AG04450 (cell line): ENCODE measurements at places on chromosomes 2 and 18. TPM values are rescaled to one million over a fixed set of nuclear protein-coding genes. Genes with fewer than 3 reads are reported as not detected.

GRCh38 chr18:7618891-7619442 lies 51.9 kb downstream of the PTPRM start:
- no peak for DNase-seq

- DNase-seq: no peak
Observed at GRCh38 chr2:11602563-11603204, 67.3 kb downstream of the NTSR2 start.

GRCh38 chr2:220847006-220847405 lies 725.1 kb downstream of the EPHA4 start:
- DNase-seq: no peak

DNA sequence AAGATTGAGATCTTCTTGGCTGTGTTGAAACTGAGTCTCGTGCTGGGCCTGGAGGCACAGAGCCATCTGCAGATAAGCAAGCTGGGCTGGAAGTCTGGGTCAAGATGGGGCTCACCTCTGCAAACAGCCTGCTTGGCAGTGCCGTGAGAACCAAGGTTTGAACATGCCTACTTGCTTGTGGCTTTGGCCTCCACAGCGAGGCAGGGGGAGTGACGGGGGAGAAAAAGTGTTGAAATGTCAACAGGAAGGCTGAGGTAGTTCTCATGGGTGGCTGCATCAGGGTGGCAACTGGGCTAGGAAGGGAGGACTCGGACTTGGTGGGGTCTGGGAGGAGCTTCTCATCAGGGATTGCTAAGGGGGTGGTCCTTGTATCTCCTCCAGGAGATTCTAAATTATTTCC lies 99.7 kb downstream of the THNSL2 start:
- no peak for DNase-seq

DNA sequence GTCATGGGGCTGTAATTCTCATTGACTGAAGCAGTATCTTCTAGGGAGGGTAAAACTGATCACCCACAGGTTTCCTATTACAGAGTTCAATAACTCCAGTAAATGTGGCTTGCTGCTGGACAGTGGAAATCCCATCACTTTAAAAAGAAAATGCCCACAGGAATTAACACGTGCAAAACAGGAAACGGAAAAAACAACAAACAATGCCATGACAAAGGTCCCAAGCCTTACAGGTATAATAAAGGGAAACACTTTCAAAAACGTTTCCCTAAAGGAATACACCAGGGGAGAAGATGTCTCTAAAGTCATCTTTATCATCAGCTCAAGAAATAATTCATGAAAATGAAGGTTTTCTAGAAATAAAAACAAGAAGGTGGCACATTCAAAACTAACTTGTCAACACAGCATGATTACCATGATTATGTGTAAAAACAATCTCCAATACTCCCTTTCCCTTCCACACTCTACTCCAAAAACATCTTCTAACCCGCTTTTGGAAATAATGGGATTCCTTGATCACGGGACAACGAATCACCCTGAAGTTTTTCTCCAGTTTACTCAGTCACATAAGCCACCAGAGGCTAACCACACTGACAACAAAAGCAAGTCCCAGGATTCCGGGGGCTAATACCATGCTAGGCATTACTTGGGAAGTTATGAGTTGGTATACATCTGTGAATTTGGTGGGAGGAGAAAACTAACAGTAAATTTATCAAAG lies 167.9 kb downstream of the TCF4 start:
- no peak for DNase-seq

- no peak for DNase-seq
Observed at GRCh38 chr2:3637692-3638455, 20.1 kb upstream of the ALLC start.

DNA sequence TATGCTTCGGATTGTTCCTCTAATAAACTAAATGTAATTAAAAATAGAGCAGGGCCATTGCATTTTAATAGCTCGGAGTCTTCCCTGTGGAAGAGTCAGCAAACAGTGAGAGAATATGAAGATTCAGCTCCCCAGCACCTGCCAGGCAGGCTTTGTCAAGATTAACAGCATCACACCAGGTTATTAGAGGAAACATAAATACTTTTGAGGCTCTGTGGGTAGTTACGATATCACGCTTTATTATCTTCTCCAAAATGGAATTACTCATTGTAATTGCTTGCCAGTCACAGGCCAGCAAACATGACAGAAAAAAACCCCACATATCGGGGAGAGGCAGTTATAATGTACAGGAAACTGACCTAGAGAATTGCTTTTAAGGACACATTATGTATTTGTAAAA lies 303.9 kb downstream of the CPS1 start:
- no peak for DNase-seq

DNA sequence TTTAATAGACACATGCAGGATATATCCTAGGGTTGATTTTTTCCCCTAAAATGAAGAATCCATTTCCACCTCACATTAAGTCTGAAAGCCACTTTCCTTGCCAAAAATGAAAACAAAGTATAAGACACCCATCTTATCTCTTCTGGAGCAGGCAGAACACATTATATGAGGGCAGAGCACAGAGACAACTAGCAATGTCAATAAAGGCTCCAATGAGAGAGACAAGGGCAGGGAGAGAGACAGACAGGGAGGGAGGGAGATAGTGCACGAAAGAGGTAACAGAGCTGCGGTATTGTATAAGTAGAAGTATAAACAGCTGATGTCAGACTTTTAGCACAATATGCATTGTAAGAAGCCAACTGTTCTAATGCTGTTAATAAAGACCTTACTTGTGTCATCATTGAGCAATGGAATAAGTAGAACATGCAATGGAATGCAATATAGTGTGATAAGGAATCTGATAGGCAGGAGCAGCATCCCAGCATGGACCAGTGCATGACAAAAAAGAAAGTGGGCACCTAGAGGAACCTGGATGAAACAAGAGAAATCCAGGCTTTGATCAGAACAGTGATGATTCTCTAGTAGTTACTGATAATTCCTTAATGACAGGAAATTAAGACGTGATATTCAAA lies 150.6 kb upstream of the TCF4 start:
- DNase-seq: no peak

DNA sequence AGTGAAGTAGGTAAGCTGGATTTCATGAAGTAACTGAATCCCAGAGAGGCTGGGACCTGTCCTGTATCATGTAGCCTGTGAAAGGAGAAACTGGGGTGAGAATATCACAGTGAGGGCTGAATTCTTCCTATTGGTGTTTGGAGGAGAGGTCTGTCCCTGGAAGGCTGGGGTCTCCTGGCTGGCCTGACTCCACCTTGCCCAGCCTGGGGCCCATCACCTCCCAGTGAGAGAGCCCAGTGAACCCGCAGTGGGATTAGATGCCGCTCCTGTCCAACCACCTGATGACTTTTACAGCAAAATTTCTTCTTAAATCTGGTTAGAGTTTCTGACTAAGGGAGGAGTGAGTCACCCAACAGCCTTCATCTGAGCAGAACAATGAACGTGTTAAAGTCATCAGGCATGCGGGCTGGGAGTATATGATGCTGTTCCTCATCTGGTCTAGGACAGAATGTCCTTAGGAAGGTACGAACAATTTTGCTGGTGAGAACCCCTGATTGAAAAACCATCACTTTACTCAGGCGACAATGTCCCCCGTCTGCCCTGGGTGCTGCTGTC lies 152.9 kb downstream of the LPIN1 start:
- no peak for DNase-seq

GRCh38 chr18:24103320-24104021 lies 35.4 kb upstream of the CABYR start:
- DNase-seq: no peak

- no peak for DNase-seq
Observed at GRCh38 chr2:219446101-219446504, 11.5 kb downstream of the SPEG start.

GRCh38 chr18:42338683-42339082 lies 383.6 kb downstream of the PIK3C3 start:
- no peak for DNase-seq

- DNase-seq: no peak
Observed at GRCh38 chr2:105674859-105675541, 69.7 kb upstream of the NCK2 start.

- DNase-seq: no peak
Observed at GRCh38 chr2:37323781-37324535, 675 bp downstream of the PRKD3 start.

DNA sequence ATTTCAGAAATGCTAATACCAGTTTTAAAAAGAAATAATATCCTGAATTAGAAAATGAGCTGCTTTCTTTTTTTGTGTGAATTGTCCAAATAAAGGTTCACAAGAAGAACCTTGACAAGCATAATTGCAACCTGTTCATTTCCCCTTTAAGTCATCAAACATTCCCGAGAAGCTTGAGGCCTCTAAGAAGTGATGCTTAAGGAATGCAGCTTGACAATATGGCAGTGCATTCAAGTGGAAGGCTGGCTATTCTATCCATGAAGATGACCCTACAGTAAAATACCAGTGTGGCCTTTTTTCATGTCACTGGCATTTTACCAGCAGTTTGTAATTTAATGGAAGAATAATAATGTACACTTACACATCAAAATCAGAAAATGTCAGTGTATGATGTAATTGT lies 216.7 kb downstream of the CTNNA2 start:
- DNase-seq: no peak

GRCh38 chr2:205721057-205721449 lies 38.8 kb downstream of the NRP2 start:
- no peak for DNase-seq

DNA sequence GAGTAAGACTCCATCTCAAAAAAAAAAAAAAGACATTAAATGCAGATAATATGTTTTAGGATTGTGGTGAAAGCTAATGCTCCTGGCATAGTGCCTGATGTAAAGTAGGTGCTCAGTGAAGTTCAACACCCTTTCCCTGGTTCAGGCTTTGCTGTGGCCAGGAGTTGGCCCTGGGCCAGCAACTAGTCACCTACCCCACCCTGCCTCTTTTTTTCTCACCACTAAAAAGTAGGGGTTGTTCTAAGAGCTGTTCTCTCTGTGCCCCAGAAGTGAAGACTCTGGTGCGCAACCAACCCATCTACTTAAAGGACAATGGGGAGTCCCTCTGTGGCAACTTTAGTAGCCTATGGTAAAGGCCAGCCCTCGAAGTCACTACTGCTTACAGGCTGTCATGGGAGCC lies 75.9 kb downstream of the DNMT3A start:
- no peak for DNase-seq

DNA sequence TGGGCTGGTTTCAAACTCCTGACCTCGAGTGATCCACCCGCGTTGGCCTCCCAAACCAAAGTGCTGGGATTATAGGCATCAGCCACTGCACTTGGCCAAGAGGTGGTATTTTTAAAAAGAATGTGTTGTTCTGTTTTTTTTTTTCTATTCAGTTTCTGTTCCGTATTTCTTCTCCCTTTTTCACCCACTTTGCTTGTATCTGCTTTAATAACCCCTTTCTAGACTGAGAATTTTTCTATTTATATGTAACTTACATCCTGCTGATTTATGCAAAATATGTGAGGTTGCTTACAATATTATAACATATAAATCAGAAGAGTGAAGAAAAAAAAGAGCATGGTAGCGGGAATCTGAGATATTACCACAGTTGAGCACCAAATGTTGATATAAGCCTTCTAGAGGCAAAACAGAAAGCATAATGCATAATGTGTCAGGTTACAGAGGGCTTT lies 17.2 kb upstream of the LYPD6B start:
- no peak for DNase-seq

CRIM1 gene
- polyA plus RNA-seq: 142 and 168 TPM in 2 replicates

GFPT1 gene
- polyA plus RNA-seq: 44.3 and 47.4 TPM in 2 replicates

MALL gene
- 0.48 and 0.63 TPM in 2 replicates for polyA plus RNA-seq

GALR1 gene
- not detected in 2 replicates for polyA plus RNA-seq

SULT1C4 gene
- 4.0 and 4.1 TPM in 2 replicates for polyA plus RNA-seq

CHPF gene
- 24.4 and 37.2 TPM in 2 replicates for polyA plus RNA-seq
